ENCODE measurements at places on chromosomes 13 and 19.

DNA sequence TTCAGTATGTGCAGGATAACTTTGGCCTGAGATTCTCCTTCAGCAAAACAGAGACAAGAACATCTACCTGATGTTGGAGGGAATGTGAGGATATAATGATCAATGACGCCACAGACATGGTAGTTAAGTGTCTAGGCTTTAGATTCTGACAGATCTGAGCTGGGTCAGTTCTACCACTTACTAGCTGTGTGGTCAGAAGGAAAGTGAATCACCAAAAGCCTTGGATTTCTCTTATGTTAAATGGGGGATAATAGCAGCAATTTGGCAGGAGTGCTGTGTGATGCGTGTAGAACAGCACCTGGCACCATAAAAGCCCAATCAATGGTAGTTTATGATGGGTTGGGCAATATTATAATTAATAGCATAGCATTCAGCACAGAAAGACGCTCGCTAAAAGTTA, 41.7 kb downstream of the RXFP2 start:
- no peak for DNase-seq

GRCh38 chr19:9972103-9972502, 35.8 kb upstream of the OLFM2 start:
- no peak for DNase-seq

DNA sequence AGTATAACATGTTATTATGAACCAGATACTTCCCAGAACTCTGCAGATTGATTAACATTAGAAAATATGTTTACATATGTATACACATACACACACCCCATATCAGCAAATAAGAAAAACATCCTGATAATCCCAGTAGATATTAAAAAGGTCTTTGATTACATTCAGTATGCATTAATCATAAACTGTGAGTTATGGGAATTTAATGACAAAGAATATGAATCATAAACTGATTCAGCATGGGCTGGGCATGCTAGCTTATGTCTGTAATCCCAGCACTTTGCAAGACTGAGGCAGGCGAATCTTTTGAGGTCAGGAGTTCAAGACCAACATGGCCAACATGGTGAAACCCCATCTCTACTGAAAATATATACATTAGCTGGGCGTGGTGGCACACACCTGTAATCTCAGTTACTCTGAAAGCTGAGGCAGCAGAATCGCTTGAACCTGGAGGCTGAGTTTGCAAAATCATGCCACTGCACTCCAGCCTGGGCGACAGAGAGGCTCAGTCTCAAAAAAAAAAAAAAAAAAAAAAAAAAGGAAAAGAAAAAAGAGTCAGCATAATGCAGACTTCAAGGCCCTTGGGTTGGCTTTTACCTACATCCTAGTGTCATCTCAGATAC, 581.9 kb upstream of the PRR20A start:
- DNase-seq = no peak

GRCh38 chr13:22126433-22127021, 455.7 kb downstream of the FGF9 start:
- DNase-seq = no peak

DNA sequence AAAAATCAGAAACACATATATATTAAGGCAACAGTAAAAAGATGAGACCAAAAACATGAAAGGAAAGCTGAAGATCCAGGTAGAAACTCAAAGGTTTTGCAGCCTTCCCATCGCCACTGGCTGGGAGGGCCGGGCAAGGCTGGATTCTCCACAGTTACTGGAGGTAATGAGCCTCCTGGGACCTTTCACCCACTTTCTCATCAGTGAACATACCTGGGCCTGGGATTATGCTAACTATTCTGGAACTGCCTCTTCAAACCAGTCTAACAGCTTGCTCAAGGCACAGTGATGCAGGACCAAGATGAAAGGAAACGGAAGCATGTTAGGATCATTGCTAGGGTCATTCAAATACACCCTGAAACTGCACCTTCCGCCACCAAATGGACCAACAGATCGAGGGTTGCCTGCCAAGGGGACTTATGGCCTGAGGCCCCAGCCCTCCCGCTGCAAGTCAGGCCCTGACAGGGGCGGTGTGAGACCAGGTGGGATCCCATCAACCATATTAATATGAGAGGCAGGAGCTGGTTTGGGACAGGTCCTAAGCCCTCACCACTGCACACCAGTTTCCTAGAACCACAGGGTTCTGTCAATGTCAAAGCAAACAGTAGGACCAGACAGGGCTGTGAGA, 28.4 kb upstream of the ATP12A start:
- peak; percentile 92 for DNase-seq

GRCh38 chr13:113656831-113657671, 947 bp downstream of the ATP4B start:
- DNase-seq = no peak

DNA sequence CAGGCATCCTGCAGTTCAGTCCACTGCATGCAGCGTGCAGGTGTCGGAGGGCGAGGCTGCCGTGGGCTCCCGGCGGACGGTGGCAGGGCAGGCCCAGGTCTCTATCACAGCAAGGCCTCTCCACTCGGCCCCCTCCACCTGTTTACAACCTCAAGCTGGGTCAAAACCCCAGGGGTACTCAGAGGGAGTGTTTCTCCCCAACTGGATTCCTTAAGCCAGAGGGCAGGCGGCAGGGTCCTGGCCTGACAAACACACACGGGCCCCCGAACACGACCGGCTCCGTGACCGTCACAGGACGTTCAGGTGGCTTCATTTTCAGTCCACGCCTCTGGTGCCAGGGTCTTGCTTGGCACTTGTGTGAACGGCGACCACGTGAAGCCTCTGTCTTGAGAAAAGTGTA, 23.5 kb downstream of the RASA3 start:
- no peak for DNase-seq

GRCh38 chr13:98842858-98843481, 90.5 kb upstream of the SLC15A1 start:
- peak; percentile 79 for DNase-seq

- peak; percentile 45 for DNase-seq
Observed at GRCh38 chr13:71866335-71867130, 471 bp downstream of the DACH1 start.

DNA sequence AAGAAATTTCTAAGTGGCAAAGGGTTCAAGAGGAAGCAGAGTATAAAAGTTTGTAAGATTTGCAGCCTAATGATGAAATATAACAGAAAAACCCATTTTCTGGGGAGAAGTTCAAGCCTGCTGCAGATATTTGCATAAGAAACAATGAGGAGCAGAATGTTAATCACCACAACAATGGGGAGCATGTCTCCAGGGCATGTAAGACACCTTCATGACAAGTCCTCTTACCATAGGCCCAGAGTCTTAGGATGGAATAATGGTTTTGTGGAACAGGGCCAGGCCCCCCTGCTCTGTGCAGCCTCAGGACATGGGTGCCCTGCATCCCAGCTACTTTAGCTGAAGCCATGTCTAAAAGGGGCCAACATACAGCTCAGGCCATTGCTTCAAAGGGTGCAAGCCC, 809.0 kb upstream of the SLITRK5 start:
- DNase-seq = no peak

GRCh38 chr19:32339988-32340874, 5.2 kb upstream of the ZNF507 start:
- peak; percentile 7 for DNase-seq

Measured in NCI-H526 treated with DMSO at 0.1 percent for 48 hours (cell line).